Lung (tissue), 17 donors: ENCODE measurements at places on chromosomes 16 and 17.

DNA sequence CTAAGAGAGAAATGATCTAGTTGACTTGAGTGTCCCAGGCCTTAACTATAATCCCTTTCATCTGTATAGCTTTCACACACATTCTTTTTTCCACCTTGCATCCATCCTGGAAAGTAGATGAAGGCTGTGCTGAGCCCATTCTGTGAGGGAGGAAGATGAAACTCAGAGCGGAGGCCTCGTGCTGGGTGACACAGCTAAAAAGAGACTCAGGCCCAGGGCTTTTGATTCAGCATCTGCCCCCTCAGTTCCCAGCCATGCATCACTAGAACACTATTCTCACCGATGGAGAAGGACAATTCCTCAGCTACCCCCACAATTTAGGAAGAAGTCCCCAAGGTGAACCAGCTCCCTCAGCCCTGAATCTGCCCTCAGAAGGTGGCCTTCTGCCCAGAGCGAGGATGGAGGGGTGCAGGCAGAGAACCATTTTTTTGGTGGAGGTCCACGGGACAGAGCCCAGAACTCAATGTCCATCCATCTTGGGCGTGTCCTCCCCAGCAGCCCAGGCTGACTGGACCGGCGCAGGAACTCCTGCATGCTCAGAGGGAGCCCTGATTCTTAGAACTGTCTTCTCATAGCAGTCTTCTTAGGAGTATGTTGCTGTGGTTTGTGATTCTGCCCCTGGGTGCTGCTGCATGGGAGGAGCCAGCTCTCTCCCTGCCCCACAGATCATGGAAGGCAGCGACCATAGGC, 5.8 kb upstream of the MYCBPAP start:
- H3K27me3 ChIP-seq = no peaks in the 10 kb centered on the region
- no peak for DNase-seq
- no peak overlapping the region for H3K4me3 ChIP-seq

DNA sequence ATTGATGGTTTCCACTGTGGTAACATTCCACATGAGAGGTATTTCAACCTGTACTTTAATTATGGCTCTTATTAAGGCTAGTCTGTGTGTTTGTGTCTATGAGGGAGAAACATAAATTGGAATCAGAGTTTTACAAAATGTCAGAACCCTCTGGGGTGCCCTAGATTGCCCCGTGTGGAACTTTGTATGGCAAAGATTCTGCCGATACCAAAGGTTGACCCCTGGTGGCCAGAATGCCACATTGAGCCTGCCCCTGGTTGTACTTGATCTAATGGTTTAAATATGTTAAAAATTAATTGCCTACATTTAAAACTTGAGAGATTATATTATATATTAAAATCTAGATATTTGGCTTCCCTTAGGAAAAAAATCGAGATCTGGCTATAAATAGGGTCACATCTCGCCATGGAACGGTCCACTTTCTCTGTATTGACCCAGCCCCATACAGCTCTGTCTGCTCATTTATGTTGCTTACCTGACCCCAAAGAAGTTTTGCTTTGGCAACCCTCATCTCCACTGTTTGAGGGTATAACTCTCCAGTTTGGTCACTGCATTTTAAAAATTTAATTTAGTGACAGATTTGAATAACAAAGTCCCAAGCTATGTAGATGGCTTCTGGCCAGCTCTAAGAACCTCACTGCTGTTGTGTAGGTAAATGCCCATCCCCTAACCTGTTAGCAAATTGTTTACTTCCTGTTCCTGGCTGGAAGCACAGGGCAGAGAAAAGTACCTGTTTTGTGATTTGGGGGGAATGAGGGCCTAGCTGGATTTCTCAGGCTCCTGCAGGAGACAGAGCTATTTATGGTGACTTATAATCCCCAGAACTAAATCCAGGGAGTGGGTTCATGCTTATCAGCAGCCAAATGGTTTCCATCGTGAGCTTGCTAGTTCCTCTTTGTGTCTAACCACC, 95.0 kb downstream of the PLCG2 start:
- no peak overlapping the region for H3K27ac ChIP-seq
- no peaks in the 10 kb centered on the region for H3K36me3 ChIP-seq
- H3K27me3 ChIP-seq = no peaks in the 10 kb centered on the region
- DNase-seq = peak; percentile 50

- H3K27ac ChIP-seq = no peak overlapping the region
- no peak for DNase-seq
- H3K4me3 ChIP-seq = no peak overlapping the region
- peaks cover 24% of the 10 kb centered on the region for H3K4me1 ChIP-seq
These were observed 22.5 kb downstream of the ARHGAP17 start for GRCh38 chr16:24992696-24993095.

GRCh38 chr17:28926366-28926765, 23.5 kb upstream of the DHRS13 start:
- no peak for DNase-seq
- no peaks in the 10 kb centered on the region for H3K27me3 ChIP-seq
- peaks cover 12% of the 10 kb centered on the region for H3K4me1 ChIP-seq
- no peak overlapping the region for H3K4me3 ChIP-seq
- peak overlapping the region; percentile 63 for H3K27ac ChIP-seq
- peaks cover 20% of the 10 kb centered on the region for H3K36me3 ChIP-seq

- no peak overlapping the region for H3K4me3 ChIP-seq
- H3K36me3 ChIP-seq = no peaks in the 10 kb centered on the region
- no peak for DNase-seq
These were observed 41.3 kb upstream of the PABPN1L start for GRCh38 chr16:88907768-88908167.

- no peaks in the 10 kb centered on the region for H3K27me3 ChIP-seq
- H3K4me1 ChIP-seq = no peaks in the 10 kb centered on the region
- no peak overlapping the region for H3K4me3 ChIP-seq
- no peak overlapping the region for H3K27ac ChIP-seq
- no peaks in the 10 kb centered on the region for H3K36me3 ChIP-seq
- DNase-seq = no peak
These were observed 560.0 kb upstream of the SALL1 start for GRCh38 chr16:51710905-51711563.

DNA sequence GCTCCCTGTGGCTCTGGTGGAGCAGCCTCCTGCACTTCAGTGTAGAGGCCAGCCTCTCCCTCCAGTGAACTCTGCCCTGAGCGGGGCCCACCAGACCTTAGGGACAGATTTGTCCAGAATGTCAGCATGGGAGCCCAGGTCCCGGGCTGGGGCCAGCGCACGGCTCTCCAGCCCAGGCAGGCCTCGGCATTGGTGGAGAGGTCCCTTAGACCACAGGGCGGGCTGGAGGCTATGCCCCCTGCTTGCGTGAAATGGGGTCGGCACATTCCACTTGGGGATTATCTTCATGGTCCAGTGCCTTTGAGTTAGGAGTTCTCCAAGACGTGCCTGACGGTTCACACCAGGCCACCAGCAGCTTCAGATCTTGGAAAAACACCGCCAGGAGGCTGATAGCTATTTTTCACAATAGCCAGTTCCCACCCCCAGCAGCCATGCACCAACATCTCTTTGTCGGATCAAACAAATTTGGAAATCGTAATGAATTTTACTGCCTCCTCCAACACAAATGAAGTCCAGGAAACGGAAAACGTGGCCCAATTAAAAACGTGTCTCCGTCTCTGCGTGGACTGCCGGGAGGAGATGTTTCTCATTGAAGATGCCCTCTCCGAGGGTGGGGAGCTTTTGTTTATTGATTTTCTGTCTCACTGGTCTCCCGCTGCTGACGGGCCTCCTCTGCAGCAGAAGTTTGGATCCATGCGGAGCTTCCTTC, 110.0 kb upstream of the CIBAR2 start:
- peaks cover 4% of the 10 kb centered on the region for H3K36me3 ChIP-seq
- H3K27ac ChIP-seq = no peak overlapping the region
- H3K4me1 ChIP-seq = peaks cover 35% of the 10 kb centered on the region
- no peak overlapping the region for H3K4me3 ChIP-seq
- no peaks in the 10 kb centered on the region for H3K27me3 ChIP-seq
